ENCODE measurements at places on chromosomes 5 and 9.

- DNase-seq = no peak
These were observed 12.2 kb downstream of the EGFL7 start for GRCh38 chr9:136674786-136675349.

- no peak for DNase-seq
These were observed 10.1 kb downstream of the EEIG1 start for GRCh38 chr9:127970401-127971313.

DNA sequence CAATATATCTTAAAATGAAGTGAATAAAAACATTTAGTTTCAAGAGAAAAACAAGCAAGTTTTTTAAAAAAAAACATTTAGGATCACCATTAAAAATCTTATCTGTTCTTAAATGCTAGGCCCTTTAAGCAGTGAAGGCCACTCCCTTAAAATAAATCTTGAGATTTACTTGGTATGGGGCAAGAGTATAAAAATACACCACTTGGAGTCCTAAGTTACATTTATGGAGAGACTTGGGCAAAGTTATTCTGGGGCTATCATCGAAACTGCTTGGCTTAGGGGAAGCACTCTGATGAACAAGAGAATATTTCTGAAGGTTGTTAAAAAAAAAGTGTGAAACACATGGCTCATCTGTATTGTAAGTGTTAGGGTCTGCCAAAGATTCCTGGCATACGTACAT, 97.4 kb downstream of the NR3C1 start:
- no peak for DNase-seq

- DNase-seq = no peak
These were observed 57.9 kb downstream of the TGFBR1 start for GRCh38 chr9:99162759-99163364.

DNA sequence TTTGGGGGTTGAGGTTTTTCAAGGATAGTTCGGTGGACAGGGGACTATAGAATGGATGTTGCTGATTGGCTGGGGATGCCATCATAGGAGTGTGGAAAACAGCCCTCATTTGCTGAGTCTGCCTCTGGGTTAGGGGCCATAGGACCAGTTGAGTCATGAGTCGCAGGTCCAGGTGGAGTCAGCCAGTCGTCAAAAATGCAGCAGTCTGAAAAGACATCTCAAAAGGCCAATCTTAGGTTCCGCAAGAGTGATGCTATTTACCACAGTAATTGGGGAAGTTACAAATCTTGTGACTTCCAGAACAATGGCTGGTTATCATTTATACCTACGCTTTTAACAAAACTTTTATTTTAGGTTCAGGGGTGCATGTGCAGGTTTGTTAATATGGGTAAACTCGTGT, 276.0 kb upstream of the DMRT1 start:
- no peak for DNase-seq

DNA sequence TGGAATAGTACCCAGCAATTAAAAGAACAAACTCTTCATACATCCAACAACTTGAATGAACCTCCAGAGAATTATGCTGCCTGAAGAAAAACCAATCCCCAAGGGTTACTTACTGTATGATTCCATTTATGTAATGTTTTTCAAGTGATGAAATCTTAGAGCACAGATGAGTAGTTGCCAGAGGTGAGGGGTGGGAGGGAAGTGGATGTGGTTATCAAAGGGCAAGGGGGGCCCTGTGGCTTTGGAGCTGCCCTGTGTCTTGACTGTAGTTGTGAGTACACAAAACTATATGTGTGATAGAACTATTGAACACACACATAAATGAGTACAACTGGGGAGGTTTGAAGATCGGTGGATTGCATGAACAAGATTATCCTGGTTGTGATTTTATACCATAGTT, 115.8 kb upstream of the SLC25A48 start:
- no peak for DNase-seq

DNA sequence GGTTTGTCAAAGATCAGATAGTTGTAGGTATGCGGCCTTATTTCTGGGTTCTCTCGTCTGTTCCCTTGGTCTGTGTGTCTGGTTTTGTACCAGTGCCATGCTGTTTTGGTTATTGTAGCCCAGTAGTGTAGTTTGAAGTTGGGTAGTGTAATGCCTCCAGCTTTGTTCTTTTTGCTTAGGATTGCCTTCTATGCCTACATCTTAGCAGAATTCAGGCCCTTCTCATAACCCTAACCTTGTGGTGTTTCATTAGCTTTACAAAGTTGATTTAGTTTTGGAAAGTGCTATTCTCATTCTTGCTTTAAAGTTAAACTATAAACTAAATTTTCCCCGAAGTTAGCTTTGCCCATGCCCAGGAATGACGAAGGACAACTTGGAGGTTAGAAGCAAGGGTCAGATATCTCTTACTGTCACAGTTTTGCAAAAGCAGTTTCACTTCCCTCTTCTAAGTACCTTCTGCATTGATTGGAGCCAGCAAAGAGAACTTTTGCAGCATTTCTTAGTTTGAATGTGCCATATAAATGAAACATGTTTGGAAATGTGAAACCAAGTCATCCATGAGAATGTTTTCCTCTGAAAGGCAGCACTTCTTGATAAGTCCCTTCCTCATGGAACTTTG, 274.3 kb upstream of the DMRT1 start:
- DNase-seq = no peak

DNA sequence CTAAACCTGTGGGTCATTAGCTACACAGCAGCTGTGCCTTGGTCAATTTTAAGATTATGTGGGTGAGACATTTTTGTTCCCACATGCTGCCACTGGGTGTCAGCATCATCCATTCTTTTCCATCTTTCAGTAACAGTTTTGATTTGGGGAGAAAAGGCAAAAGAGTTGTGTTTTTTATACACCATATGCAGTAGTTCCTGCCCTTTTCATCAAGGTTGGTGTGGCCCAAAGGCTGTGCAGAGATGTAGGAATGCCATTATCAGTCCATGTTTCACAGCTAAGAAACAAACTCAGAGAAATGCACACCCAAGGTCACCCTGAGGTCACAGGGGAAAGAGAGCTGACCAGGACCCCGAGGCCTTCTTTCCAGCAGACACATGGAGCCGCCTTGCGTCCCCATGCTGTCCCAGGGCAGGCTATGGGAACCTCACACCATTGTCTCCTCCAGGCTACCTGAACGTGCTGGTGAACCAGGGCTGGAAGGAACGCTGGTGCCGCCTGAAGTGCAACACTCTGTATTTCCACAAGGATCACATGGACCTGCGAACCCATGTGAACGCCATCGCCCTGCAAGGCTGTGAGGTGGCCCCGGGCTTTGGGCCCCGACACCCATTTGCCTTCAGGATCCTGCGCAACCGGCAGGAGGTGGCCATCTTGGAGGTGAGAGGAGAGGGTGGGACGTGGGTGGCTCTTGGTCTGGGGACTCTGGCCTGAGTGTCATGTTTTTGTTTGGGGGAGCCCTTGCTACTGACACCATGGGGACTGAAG, 27.8 kb upstream of the GRPEL2 start:
- DNase-seq = no peak

GRCh38 chr9:86326536-86326935, 27.7 kb downstream of the TUT7 start:
- DNase-seq = no peak

DNA sequence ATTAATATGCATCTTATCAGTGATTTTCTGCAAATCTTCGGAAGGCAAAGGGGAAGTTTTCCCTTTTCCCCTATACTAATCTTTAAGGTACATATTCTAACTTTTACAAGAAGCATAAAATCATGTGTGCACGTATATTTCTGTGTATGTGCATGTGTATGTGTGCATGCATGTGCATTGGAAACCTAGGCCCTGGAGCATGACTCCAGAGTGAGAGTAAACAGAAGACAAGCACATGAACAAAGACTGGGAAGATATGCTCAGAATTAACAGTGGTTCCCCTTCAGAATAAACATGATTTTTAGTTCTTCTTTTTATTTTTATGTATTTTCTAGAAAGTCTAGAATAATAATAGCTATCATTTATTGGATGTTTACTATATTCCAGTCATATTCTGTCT, 10.9 kb upstream of the SELENOP start:
- no peak for DNase-seq

GRCh38 chr9:97271292-97271691, 36.2 kb upstream of the CCDC180 start:
- DNase-seq = no peak

GRCh38 chr5:169583424-169584220, at the start of gene SPDL1:
SPDL1 (plus strand) TSS chr5:169583773; CDS start chr5:169588417, 4,644 bp downstream.
- DNase-seq = peak; percentile 87

GRCh38 chr5:15492545-15492944, 7.4 kb upstream of the FBXL7 start:
- no peak for DNase-seq

GRCh38 chr5:147303976-147304375, 69.2 kb downstream of the STK32A start:
- DNase-seq = no peak
